Adrenal gland (tissue), 19 donors: ENCODE measurements at places on chromosomes 6 and 20. TPM values are rescaled to one million over a fixed set of nuclear protein-coding genes. Genes with fewer than 3 reads are reported as not detected.

VSX1 gene
- total RNA-seq, result 0.52 TPM

- peak; percentile 26 for DNase-seq
These were observed 586.0 kb upstream of the CHD6 start for GRCh38 chr20:42204109-42204660.

DNA sequence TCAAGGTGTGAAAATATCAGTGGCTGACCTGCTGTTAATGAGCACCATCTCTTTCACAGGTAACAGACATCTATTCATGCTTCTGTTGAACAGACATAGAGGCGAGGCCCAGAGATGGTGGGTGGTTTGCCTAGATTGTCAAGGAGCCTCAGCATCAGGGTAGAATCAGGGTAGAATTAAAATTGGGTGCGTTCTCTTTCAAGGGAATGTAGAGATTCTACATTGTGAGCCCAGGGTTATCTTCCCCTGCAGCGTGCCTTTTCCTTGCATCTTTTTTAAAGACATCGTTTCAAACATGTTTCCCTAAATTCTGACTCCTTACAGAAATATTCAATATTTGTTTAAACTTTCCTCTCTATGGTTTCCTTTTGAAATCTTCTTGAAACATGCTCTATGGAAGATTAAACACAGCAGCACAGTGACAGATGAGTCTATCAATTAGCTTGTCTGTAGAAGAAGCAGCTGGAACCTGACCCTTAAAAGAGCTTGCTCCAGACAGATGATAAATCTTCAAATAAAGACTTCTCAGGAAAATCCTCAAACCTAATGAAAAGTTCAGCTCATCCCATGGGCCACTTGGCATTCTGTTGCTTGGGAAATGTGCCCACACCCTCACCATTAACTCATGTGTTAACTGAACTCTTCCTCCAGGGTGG lies 119.8 kb downstream of the IPCEF1 start:
- no peak for DNase-seq

- DNase-seq, result no peak
These were observed 45.6 kb downstream of the EDN1 start for GRCh38 chr6:12335717-12336116.

GRCh38 chr6:36933102-36933501 lies 21.4 kb upstream of the PI16 start:
- no peak for DNase-seq

DNA sequence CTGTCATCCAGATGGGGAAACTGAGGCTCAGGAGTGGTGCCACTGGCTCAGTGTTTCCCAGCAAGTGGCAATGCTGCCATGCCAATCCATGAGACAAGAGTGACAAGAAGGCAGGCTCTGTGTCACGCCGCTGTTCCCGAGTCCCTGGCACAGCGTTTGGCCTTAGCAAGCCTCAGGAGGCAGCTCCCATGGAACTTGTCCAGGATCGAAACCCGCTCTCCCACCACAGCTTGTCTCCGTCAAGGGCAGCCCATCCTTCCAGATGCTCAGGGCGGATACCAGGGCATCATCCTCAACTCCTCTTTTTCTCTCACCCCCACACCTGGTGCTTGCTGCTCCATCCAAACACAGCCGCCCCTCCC lies 110.6 kb upstream of the PTPN1 start:
- no peak for DNase-seq

DNA sequence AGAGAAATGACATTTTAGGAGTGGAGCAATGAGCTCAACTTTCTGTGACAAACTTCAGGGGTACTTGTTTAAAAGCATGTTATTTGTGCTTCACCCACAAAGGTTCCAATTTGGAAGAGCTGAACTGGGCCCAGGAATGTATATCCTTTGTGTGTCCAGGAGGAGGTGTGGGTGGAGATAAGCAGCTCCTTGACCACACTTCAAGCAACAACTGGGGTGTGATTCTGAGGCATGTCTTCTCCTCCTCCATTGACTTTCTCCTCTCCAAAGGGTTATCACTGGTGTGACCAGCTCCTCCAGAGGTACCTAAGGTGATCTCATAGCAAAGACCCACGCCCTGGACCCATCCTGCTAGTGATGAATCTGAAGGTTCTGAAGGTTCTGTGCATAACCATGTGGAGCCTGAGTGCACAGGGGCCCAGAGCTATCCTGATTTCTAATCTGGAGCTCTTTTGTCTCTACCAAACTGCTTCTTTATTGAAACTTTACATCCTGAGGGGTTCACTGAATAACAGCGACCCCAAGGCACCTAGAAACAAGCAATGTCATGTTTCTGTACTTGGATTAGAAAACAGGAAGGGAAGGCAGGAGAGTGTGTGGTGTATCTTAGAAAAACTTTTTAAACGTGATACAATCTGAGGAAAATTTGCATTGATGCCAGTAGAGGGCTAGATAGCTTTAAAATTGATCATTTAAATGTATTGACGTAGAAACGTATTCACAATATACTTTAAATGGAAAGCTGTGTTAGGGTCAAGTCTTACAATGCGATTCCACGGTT lies 60.9 kb upstream of the CD93 start:
- DNase-seq, result no peak

GRCh38 chr20:33130568-33131061 lies 37.3 kb upstream of the BPIFA2 start:
- no peak for DNase-seq

DNA sequence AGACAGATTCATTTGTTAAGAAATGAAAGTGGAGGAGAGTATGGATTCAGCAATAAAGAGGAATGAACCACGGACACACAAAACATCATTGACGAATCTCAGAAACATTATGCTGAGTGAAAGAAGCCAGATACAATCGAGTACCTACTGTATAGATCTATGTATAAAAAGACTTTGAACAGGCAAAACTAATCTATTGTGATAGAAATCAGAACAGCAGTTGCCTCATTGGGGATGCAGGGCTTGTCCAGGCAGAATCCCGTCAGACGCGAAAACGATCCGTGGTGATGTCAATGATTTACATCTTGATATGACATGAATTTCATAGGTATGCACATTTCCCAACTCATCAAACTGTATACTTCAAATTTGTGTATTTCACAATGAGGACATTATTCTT lies 265.2 kb downstream of the CBLN4 start:
- no peak for DNase-seq
